ENCODE measurements at places on chromosomes 16 and 17.
A peak's percentile ranks its signal among the peaks of the same experiment; 100 is the strongest.

DNA sequence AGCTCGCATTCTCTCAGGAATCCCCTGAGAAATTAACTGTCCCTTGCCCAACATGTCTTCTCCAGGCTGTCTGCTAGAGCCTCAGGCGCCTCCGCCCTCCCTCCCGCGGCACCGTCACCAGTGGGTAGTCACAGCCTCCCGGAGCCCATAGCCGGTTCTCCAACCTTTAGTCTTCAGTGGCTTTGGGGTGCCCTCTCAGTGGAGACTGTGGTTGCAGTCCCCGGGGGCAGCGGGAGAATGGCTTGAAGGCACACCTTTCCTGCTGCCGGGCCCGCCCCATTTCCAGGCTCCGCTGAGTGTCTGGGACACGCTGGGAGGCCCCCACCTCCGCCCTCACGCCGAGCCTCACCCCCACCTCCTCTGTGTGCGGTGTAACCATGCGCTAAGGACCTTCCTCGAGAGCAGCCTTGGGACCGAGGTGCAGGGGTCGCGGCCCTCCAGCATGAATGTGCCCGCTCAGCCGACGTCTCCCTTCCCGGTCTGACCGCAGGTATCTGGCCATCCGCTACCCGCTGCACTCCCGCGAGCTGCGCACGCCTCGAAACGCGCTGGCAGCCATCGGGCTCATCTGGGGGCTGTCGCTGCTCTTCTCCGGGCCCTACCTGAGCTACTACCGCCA, 1.7 kb downstream of the GALR2 start:
- no peak for DNase-seq

GRCh38 chr17:41534899-41535546, 6.9 kb upstream of the KRT19 start:
- DNase-seq: no peak

DNA sequence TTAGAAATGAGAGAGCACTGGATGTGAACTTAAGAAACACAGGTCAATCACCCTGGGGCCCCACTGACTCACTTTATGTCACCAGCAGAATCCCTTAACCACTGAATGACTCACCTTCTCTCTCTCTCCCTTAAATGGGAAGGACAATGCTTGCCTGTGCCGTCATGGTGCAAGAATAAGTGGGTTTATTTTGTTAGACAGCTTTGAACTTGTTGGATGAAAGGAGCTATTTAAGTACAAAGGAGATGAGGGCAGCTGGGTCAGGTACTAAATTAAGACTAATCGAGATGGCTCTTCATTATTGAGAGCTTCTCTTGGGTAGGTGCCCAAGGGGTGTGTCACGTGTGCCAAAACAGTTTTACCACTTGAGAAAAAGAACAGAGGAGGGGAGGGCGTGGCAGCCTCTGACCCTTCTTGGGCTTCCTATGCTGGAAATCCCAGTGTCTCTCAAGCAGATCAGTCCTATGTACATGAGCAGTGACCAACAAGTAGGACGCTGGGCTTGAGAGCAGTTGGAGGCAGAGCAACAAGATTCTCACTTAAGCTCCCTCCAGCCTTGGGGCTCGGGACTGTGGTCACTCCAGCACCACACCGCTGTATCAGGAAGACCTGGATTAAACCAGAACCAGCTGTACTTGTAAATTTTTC, 6.7 kb upstream of the KRT31 start:
- DNase-seq: no peak

DNA sequence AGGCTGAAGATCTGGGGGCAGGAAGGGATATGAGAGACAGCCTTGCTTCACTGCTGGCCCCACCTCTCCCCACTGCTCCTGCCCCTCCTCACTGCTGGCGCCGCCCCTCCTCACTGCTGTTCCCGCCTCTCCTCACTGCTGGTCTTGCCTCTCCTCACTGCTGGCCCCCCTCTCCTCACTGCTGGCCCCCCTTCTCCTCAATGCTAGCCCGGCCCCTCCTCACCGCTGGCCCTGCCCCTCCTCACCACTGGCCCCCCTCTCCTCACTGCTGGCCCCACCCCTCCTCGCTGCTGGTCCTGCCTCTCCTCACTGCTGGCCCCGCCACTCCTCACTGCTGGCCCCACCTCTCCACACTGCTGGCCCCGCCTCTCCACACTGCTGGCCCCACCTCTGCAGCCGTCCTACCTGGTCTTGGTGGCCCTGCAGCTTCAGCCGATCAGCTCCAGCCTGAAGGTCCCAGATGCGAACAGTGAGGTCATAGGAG, 9.5 kb upstream of the PAM16 start:
- DNase-seq: peak; percentile 84

DNA sequence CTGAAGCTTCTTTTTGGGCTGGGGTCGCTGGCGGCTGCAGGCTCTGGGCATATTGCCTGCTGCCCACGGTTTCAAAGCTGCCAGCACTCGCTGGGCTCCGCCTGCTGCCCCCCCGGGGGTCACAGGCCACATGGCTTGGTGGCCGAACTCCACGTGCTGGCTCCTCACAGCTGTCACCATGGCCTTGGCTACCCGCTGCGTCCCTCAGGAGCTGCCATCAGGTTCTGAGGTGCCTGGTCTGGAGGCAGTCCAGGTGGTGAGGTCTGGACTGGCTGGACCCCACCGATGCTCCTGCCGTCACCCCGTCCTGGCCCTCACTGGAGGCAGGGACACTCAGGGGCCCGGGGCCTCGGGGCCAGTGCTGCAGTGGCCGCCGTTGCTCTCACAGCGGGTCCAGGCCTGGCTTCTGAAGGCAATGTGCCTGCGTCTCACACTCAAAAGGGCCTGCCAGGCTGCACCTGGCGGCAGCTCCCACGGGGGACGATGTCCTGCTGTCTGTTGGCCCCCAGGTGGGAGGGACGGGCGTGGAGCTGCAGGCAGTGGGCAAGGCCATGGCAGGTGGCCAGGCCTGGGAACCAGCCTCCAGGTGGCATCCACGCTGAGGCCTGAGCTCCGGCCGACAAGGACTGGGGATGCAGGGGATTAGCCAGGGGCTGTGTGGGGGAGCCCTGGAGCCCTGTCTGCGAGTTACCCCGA, 13.3 kb downstream of the CAPN15 start:
- DNase-seq: no peak

DNA sequence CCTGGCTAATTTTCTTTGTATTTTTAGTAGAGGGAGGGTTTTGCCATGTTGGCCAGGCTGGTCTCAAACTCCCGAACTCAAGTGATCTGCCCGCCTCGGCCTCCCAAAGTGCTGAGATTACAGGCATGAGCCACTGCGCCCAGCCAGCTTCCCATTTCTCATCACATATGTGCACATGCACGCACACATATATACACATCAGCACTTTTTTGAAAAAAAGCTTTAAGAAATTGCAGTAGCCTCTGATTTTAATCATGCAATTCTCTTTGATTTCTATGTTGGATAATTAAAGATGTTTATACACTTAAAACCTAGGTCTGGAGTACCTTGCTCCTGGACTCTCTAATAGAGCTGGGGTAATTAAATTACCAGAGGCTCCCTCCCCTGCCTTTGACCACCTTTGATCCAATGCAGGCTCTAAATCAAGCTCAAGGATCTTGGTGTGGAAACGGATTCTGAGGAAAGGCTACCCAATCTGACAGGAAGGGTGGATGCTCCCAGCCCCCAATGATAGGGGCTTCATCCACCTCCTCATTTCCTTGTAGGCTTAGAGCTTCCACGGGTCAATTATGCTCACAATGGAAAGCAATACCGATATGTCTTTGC, 29.7 kb upstream of the GAN start:
- peak; percentile 2 for DNase-seq

- DNase-seq: no peak
Measured at GRCh38 chr16:87684106-87684677, 81.6 kb downstream of the KLHDC4 start.

DNA sequence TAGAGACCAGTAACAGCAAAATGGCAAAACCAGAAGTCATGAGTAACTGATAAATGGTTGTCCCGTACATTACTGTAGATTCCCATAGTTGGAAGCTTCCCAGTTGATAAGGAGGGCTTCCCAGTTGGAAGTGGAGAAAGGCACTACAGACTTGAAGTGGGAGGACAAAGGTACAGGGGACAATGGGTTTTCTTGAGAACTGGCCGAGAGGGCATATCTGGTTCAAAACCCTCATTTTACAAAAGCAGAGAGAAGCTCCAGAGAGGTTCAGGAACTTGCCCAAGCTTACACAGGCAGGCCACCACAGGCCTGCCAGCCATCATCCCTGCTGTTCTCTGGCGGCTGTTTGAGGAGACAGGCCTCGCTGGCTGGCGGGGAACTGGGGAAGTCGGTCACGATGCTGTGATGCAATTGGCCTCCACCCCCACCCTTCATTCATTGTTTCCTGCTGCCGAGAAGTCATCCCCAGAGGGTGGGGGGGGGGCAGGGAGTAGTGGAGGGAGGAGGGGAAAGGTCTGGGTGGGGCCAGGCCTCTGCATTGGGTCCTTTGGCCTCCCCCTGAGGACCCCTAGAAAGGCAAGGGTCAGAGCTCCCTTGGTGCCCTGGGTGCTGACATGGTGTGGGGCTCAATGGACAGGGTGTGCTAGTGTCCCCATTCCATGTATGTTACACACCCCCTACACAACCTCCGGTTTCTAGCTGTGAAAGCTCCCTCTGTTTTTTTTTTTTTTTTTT, 3.0 kb downstream of the UBALD2 start:
- no peak for DNase-seq

GRCh38 chr17:29982991-29983653, 41.7 kb downstream of the EFCAB5 start:
- no peak for DNase-seq

GRCh38 chr17:8468980-8469379, 33.3 kb downstream of the NDEL1 start:
- peak; percentile 32 for DNase-seq

- DNase-seq: no peak
Measured at GRCh38 chr16:89090669-89091426, 2.8 kb upstream of the ACSF3 start.

DNA sequence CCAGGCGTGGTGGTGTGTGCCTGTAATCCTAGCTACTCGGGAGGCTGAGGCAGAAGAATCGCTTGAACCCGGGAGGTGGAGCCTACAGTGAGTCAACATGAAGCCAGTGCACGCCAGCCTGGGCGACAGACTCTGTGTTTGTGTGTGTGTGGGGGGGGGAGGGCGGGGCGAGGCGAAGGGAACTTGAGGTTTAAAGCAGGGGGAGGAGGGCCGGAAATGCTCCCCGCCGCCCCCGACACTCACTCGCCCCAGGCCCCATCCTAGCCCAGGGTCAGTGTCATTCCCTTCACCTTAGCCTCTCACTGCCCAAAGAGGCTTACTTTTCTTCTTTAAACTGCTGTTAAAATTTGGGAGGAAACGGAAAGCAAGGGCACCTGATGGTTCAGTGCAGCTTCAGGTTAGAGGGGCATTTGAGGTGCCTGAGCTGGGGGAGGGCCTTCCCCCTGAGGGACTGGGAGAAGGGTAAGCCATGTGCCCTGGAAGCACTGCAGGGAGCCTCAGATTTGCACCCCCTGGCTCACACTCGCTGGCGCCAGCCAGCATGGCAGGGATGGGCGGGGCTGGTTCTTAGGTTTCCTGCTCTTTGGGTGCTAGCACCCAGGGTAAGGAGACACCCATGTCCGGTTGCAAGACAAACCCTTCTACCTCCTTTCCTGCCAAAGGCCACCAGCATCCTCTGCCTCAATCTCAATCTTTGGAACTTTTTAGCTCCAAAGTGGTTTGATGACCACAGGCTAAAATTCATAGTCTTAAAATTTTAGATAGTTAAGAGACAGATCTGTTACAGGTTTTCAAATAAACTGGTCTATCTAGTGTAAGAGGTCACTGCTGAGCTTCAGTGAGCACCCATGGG, 2.2 kb upstream of the LIMD2 start:
- DNase-seq: peak; percentile 51

- DNase-seq: no peak
Measured at GRCh38 chr16:17312094-17312710, 158.6 kb downstream of the XYLT1 start.

DNA sequence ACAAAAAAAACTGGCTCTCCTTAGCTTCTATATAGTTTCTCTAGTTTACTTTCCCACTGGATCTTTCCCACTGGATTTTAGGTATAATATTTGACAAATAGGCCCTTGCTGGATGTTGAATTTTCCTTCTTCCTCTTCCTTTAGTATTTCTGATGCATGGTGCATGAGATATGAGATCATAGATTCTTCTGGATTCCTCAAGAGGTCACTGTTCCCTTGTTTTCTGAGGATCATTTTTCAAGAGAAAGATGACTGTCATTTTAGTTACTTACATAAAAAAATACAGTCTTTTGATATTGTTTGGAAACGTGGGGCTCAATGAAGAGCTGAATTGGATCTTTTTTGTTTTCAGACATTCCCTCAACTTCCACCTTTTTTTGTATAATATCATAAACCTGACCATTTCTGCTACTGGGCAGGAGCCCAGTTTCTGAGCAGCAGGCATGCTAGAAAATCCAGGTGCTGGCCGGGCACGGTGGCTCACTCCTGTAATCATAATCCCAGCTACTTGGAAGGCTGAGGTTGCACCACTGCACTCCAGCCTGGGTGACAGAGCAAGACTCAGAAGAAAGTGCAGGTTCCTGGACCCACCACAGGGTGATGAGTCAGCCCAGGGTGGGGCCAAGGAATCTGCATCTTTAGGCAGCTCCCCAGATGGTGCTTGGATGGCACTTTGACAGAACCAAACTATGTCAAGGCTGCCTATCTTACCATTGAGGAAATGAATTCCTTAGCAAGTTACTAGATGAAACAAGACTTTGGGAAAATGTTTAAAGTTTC, 70.3 kb downstream of the SDR42E1 start:
- peak; percentile 66 for DNase-seq

DNA sequence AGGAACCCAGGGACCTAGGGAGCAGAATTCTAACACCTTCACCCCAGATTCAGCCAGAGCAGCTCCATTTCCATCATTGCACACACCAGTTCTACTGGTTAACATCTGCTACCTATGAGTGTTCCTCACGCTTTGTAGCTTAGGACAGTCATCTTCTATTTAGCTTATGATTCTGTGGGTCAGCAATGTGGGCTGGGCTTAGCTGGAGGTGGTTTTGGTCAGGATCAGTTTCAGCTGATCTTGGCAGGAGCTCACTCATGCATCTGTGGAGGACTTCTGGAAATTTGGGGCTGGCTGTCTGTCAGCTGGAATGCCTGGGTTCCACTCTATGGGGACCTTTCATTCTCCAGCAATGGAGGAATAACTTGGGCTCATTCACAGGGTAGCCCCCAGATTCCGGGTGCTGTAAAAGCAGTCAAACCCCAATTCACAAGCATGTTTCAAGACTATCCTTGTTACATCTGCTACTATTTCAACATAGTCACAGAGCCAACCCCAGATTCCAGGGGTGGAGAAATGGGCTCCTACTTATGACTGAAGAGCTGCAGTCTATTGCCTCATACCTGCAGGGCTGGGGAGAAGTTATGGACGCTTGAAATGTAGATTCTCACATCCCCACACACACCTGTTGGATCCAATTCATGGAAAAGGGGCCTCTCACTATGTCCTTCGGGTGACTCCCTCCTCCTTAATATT, 3.4 kb upstream of the HP start:
- no peak for DNase-seq
